Prostate gland (tissue), 2 donors: ENCODE measurements at places on chromosomes 2 and 18. TPM values are rescaled to one million over a fixed set of nuclear protein-coding genes. Genes with fewer than 3 reads are reported as not detected.

The NEB gene
- 7.3 TPM for total RNA-seq

The EMILIN1 gene
- 149 TPM for total RNA-seq

The ICOS gene
- total RNA-seq = not detected

The LIMS4 gene
- total RNA-seq = 10.8 TPM

The C18orf32 gene
- total RNA-seq = 56.6 TPM

The PMAIP1 gene
- total RNA-seq = 4.1 TPM

The IL36B gene
- total RNA-seq = not detected

The PMS1 gene
- 23.8 TPM for total RNA-seq

The NBAS gene
- 55.0 TPM for total RNA-seq

The ABCB11 gene
- not detected for total RNA-seq

The ZNF521 gene
- total RNA-seq = 12.7 TPM

The SPATA3 gene
- 1.8 TPM for total RNA-seq

The FHL2 gene
- total RNA-seq = 132 TPM

The BARD1 gene
- 8.4 TPM for total RNA-seq

The LHCGR gene
- total RNA-seq = not detected

The COL3A1 gene
- 121 TPM for total RNA-seq

The ABHD3 gene
- 18.5 TPM for total RNA-seq
